ENCODE measurements at places on chromosomes 16 and 17. TPM values are rescaled to one million over a fixed set of nuclear protein-coding genes. Genes with fewer than 3 reads are reported as not detected.

DNA sequence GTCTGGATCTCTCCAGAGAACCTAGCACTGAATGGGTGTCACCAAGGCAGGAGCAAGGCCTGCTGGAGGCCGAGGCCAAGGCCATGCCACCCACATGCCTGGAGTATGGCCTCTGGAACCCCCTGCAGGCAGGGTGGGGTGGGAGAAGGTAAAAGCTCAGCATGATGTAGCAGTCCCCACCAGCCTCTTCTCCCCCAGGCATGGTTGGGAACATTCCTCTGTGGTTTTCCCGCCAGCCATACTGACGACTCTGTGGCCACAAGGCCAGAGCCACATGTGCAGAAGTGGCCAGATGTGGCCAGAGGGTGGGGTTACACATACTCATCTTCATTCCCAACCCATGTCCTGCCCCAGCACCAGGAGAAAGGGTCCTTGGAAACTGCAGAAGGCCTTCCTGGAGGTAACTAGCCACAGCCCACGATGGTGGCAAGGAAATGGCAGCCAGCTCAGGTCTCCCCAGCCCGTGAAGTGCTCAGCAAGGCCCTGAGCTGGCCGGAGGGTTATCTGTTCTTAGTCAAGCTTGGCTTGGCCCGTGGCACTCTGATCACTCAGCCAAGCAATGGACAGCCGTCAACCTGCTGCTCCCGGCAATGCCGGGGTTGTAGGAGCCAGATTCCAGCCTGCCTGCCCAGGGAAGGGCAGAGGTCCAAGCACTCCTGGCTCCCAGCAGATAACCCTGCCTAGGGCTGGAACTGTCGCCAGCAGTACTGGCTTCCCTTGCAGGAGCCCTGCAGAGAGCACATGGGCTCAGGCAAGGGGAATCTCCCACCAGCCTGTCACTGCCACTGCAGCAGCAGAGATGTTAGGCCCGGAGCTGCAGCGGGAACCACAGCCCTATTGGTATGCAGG is 26.1 kb downstream of the HDAC5 start:
- peak; percentile 79 for DNase-seq
- no peaks in the 10 kb centered on the region for H3K27me3 ChIP-seq
- H3K27ac ChIP-seq, result peak overlapping the region; percentile 94

DNA sequence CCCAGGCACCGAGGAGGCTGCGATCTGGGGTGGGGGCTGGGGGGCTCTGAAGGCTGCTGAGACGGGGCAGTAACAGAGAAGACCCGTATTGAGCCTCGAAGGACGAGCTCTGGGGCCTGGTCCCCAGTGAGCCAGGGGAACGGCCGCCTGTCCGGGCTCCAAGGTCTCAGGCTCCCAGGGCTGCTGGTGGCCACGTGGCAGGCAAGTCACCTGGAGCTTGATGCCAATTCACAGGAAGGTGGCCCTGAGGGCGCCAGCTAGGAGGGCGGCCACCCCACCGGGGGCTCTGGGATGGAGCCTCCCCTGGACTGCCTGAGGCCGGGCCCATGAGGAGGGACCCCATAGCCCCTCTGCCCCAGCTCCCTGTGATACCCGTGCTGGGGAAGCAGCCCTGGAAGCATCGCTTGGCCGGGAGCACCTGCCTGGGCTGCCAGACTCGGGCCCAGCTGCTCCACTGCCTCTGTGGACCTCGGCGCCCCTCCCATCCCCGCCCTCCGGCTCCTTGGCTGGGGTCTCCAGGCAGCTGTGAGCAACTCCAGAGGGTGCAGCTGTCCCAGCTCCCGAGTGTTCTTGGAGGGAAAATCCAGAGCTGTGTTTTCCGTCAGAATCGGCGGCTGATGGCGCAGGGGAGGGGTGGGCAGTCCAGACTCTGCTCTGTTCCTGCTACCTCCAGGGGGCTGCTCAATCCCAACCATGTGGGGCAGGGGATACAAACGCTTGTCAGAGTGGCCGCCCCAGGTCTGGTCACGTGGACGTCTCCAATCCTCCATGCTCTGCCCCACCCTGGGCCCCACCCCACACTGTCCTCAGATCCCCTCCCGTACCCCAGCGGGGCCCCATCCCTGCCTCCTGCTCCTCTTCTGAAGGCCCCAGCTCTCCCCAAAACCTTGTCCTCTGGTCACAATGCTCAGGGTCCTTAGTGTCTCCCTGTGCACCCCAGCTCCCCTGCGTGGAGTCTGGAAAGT is 67.2 kb upstream of the GNG13 start:
- DNase-seq, result no peak
- no peak overlapping the region for H3K4me3 ChIP-seq
- H3K4me1 ChIP-seq, result no peaks in the 10 kb centered on the region
- no peak overlapping the region for H3K27ac ChIP-seq
- peaks cover 5% of the 10 kb centered on the region for H3K36me3 ChIP-seq
- H3K27me3 ChIP-seq, result no peaks in the 10 kb centered on the region

- H3K27ac ChIP-seq, result peak overlapping the region; percentile 57
- H3K36me3 ChIP-seq, result no peaks in the 10 kb centered on the region
- no peak overlapping the region for H3K4me3 ChIP-seq
- no peaks in the 10 kb centered on the region for H3K27me3 ChIP-seq
- DNase-seq, result no peak
- peaks cover 10% of the 10 kb centered on the region for H3K4me1 ChIP-seq
Observed at GRCh38 chr17:49798182-49798581, 9.7 kb downstream of the KAT7 start.

- no peaks in the 10 kb centered on the region for H3K4me1 ChIP-seq
- no peak for DNase-seq
- no peaks in the 10 kb centered on the region for H3K27me3 ChIP-seq
- no peaks in the 10 kb centered on the region for H3K36me3 ChIP-seq
Observed at GRCh38 chr17:11383157-11383556, 142.1 kb downstream of the SHISA6 start.

- no peaks in the 10 kb centered on the region for H3K27me3 ChIP-seq
- H3K4me3 ChIP-seq, result no peak overlapping the region
- H3K36me3 ChIP-seq, result peaks cover 35% of the 10 kb centered on the region
- H3K4me1 ChIP-seq, result peaks cover 7% of the 10 kb centered on the region
- DNase-seq, result no peak
Observed at GRCh38 chr17:68257934-68258333, 10.1 kb downstream of the AMZ2 start.

DNA sequence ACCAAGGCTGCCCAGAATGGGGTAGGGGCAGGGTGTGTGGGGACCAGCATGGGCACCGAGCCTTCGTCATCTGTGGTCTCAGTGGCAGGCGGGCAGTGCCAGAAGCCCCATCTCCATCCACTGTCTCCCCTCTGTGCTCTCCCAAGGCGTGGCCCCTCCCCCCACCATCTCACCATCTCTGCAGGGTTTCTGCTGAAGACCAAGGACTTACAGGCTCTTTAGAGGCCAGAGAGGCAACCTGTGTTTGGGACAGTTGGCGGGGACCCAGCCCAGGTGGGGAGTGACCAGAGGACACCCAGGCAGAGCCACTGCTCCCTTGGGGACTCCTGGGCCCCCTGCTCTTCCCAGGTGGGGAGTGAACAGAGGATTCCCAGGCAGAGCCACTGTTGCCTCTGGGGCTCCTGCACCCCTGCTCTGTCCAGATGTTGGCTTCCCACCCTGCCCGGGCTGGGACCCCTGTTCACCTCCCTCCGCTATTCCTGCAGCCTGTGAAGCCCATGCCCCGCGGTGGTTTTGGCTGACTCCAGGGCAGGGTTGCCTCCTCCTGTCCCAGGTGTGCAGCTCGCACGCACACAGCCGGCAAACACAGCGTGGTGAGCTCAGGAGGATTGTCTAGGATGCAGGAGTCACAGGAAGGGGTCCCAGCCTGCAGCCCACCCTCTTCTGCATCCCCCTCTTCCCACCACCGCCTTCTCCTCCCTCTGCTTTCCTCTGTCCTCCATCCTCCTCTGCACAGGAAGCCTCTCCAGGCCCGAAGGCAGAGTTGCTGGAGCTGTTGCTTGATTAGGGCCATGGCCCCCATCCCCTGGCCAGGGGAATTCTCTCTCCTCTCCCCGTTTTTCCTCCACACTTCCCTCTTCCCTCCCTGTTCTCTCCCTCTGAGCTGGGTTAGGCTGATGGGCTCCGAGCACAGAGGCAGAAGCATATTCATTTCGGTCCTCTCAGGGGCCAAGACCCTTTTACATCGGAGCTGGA is 45.0 kb downstream of the SLC7A5 start:
- no peaks in the 10 kb centered on the region for H3K4me1 ChIP-seq
- no peaks in the 10 kb centered on the region for H3K27me3 ChIP-seq
- H3K36me3 ChIP-seq, result no peaks in the 10 kb centered on the region
- no peak overlapping the region for H3K27ac ChIP-seq
- no peak for DNase-seq
- H3K4me3 ChIP-seq, result no peak overlapping the region

DNA sequence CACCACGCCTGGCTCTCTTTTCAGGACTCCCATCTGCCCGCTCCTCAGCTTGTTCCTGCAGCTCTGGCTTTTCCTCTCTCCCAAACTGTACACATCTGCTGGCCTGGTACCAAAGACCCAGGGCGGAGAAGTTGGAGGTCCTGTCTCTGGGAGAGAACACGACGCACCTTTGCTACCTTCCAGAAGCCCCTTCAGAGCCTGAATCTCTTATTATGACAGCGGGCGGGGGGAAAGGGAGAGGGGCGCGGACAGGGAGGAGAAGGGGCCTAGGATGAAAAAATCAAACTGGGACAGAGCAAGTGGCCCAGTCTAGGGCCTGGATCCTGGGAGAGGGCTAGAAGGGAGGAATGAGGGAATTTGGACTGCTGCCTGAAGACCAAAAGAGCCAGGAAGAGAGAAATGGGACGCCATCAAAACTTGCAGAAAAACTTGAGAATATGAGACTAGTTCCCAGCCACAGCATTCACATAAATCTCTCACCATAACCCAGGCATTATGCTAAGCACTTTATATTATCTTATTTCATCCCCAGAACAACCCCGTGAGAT is 2.5 kb upstream of the PER1 start:
- no peaks in the 10 kb centered on the region for H3K27me3 ChIP-seq
- peak overlapping the region; percentile 100 for H3K27ac ChIP-seq
- H3K4me3 ChIP-seq, result peak overlapping the region; percentile 96
- no peaks in the 10 kb centered on the region for H3K36me3 ChIP-seq
- peaks cover 42% of the 10 kb centered on the region for H3K4me1 ChIP-seq

DNA sequence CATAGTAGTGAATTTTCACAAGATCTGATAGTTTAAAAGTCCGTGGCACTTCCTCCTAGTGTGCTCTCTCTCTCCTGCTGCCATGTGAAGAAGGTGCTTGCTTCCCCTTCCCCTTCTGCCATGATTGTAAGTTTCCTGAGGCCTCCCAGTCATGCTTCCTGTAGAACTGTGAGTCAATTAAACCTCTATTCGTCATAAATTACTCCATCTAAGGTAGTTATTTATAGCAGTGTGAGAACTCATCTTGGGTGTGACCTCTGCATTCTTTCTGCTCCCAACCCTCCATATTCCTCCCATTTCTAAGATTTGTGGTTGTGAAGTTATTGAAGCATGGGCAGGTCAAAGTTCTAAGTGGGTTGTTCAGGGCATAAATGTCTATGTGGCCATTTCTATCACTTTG is 62.1 kb upstream of the ADAMTS18 start:
- no peaks in the 10 kb centered on the region for H3K27me3 ChIP-seq
- H3K36me3 ChIP-seq, result no peaks in the 10 kb centered on the region
- H3K4me3 ChIP-seq, result no peak overlapping the region
- no peak for DNase-seq
- no peak overlapping the region for H3K27ac ChIP-seq

GRCh38 chr16:81826523-81826922 is 47.4 kb downstream of the PLCG2 start:
- no peaks in the 10 kb centered on the region for H3K27me3 ChIP-seq
- H3K36me3 ChIP-seq, result no peaks in the 10 kb centered on the region
- no peaks in the 10 kb centered on the region for H3K4me1 ChIP-seq
- H3K27ac ChIP-seq, result no peak overlapping the region

DNA sequence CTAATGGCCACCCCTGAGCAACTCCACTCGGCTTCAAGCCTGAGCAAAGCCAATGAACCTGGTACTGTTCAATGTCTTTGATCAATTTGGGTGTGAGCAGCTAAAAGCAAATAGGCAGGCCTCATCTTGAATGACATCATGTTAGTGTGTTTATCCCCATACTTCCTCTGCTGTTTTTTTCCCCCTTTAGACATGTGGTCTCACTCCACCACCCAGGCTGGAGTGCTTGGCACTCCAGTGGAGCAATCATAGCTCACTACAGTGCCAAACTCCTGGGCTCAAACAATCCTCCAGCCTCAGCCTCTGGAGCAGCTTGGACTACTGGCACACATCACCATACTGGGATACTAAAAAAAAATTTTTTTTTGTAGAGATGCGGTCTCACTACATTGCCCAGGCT is 75.4 kb downstream of the ARHGAP17 start:
- H3K4me1 ChIP-seq, result no peaks in the 10 kb centered on the region
- peaks cover 79% of the 10 kb centered on the region for H3K36me3 ChIP-seq
- DNase-seq, result no peak
- no peak overlapping the region for H3K27ac ChIP-seq
- no peak overlapping the region for H3K4me3 ChIP-seq

- H3K4me1 ChIP-seq, result peaks cover 2% of the 10 kb centered on the region
- H3K27me3 ChIP-seq, result peaks cover 67% of the 10 kb centered on the region
- DNase-seq, result no peak
- H3K27ac ChIP-seq, result no peak overlapping the region
- H3K4me3 ChIP-seq, result no peak overlapping the region
- no peaks in the 10 kb centered on the region for H3K36me3 ChIP-seq
Observed at GRCh38 chr17:79098282-79098867, 23.8 kb downstream of the ENGASE start.

DNA sequence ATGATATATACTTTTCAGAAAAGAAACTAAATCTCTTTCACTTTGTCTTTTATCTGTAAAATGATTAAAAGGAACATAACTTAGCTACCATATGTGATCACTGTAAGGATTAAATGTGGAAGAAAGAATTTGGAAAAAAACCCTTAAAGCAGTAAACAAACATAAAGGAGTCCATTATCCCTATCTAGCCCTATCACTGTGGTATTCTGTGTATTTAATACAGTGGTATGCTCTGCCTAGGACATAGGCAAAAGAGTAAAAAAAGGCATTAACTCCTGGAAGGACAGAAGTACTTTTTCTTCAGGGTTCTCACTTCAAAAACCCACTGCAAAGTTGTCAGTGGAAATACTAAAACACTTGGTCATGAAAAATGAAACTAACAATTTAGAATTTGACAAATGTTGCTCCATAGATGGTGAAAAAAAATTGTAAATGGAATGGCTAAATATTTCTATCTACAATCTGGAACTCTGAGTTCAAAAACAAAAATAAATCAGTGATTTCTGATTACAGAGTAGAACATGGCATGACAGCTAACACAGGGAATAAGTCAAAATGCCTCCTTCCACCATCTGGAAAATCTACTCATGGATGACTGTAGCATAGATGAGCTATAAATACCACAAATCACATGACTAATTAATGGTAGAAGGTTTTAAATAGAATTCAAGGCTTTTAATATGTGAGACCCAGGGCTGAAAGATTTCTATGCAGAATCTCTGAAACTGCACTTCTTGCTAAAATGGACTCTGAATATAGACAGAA is 140.1 kb downstream of the ITFG1 start:
- no peak overlapping the region for H3K4me3 ChIP-seq
- no peaks in the 10 kb centered on the region for H3K36me3 ChIP-seq
- no peak for DNase-seq
- H3K27ac ChIP-seq, result no peak overlapping the region
- H3K27me3 ChIP-seq, result no peaks in the 10 kb centered on the region
- no peaks in the 10 kb centered on the region for H3K4me1 ChIP-seq

- no peaks in the 10 kb centered on the region for H3K36me3 ChIP-seq
- no peak for DNase-seq
- no peak overlapping the region for H3K4me3 ChIP-seq
- H3K27ac ChIP-seq, result no peak overlapping the region
- peaks cover 16% of the 10 kb centered on the region for H3K4me1 ChIP-seq
Observed at GRCh38 chr16:2966043-2966807, 2.1 kb downstream of the KREMEN2 start.

GRCh38 chr16:11697319-11697718 is 29.1 kb downstream of the SNN start:
- H3K27me3 ChIP-seq, result no peaks in the 10 kb centered on the region
- no peak overlapping the region for H3K4me3 ChIP-seq
- DNase-seq, result no peak
- peaks cover 21% of the 10 kb centered on the region for H3K4me1 ChIP-seq
- H3K36me3 ChIP-seq, result no peaks in the 10 kb centered on the region
- peak overlapping the region; percentile 89 for H3K27ac ChIP-seq

Gene ACE
- total RNA-seq, result 1.7 TPM

Gene GRB7
- not detected for total RNA-seq

Gene CD300A
- total RNA-seq, result not detected

Data from gastrocnemius medialis (tissue), 4 donors.